ENCODE measurements at places on chromosomes 1 and 21.
A peak's percentile ranks its signal among the peaks of the same experiment; 100 is the strongest.

GRCh38 chr1:8423692-8424538 is 106.0 kb downstream of the SLC45A1 start:
- DNase-seq: no peak

DNA sequence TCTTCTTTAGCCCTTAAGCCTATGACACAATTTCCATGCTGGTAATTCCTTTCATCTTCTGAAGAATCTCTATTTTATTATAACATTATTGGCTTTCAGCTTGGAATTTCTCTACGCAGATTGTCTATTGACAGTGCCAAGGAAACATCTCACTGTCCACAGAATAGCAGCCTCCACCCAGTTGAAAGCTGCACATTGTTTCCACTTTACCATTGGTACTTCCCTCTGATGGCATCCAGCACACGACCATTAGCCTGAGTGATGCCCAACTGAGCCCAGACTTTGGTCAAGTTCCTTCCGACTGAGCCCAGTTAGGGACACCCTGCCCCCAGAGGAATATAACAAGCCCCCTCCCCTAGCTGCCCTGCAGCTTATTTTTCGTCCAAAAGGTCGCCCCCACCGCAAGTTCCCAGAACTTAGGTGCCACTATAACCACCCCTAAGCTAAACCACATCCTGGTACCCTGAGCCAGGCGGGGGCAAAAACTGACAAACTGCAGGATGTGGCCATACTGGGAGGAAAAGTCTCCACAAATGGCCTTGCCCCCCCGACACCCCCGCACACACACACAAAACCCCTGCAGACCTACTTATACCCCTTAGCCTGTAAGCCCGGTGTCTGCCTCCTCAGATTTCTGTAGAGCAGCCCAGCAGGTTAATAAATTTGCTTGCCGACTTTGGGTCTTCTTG is 13.2 kb downstream of the GBP5 start:
- DNase-seq: no peak

DNA sequence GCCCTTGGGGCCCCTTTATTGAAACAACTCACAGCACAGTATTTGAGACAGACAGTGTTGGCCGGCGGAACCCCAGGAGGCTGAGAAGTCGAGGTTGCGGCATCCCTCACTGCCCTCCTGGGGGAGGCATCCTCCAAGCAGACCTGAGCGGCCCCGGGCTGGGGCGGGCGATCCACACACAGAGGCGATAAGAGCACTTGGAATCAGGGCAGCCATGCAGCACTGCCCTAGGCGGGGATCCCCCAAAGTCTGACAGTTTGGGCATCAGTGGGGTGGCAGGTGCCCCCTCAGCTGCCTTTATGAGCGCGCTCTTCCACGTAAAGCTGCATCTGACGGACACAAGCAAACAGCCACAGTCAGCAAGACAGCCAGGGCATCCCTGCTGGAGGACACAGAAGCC is 6.5 kb downstream of the MAD2L2 start:
- DNase-seq: no peak

DNA sequence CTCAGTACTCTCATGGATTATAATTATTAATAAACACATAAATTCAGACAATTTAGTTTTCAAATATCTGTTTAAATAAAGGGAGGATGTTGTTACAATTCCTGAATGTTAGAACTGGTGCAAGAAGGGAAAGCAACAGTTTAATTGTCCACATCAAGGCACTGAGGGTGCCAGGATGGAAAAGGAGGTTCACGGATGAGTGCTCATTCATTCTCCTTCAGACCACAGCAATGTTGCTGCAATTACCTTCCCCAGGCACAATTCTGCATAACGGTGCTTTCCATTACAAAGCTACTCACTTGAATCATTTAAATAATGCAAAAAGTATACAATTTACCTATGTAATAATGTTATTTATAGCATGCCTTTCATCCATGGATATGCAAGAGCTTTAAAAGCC is 52.3 kb upstream of the COG2 start:
- no peak for DNase-seq

GRCh38 chr1:175618559-175618958 is 124.8 kb downstream of the TNR start:
- no peak for DNase-seq

- DNase-seq: no peak
These were observed 88.3 kb upstream of the NGF start for GRCh38 chr1:115426231-115426771.

- no peak for DNase-seq
These were observed 1.4 kb downstream of the PPP2R5A start for GRCh38 chr1:212286556-212287131.

DNA sequence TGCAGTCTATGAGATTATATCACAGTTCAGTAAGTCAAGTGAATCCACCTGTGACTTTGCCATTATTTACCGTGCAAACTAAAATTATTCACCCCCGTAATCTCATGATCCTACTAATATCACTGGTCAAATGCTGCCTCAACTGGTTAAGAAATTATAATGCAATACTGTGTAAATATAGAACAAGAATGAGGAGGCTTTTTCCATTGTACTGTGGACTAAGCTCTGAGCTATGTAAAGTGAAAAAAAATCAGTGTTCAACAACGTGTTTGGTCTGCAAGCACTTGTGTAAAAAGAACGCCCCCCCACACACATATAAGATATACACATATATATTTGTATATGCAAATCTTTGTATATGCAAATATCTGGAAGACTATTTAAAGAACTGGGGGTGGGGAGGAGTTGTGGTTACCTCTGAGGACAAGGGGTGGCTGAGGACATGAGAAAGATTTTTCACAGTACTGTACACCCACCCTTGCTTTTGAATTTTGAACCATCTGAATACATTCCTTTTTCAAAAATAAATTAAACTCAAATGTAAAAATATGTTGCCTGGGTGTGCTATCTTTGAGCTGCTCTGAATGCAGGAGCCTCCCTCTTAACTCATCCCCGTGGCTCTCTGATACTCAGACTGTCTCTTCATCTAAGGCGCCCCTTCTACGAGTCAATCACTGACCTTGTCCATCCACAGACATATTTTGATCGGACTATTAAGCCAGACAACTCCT is 57.0 kb downstream of the PTP4A2 start:
- no peak for DNase-seq

DNA sequence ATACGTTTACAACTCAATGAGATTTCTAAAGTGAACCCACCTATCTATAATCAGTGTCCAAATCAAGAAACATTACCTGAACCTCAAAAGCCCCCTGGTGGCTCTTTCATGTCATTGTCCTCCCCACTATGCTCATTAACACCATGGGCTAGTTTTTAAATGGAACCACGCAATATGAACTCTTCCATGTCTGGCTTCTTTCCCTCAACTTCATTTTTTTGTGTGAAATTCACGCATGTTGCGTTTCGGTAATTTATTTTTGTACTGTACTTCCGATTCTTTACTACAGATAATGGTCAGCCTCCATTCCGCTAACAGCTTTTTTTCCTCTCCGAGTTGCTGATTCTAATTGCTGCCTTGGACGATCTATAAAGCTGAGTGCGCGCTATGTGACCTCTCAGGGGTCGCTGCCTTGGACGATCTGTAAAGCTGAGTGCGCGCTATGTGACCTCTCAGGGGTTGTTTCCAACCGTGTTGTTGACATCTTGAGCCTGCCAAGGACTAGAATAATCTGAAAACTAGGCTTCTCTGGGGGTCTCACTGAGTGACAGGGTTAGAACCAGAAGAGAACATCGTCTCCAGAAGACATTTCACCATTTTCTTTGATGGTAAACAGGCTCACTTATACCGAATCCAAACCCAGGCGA is 1.1 kb upstream of the CACYBP start:
- DNase-seq: peak; percentile 62

DNA sequence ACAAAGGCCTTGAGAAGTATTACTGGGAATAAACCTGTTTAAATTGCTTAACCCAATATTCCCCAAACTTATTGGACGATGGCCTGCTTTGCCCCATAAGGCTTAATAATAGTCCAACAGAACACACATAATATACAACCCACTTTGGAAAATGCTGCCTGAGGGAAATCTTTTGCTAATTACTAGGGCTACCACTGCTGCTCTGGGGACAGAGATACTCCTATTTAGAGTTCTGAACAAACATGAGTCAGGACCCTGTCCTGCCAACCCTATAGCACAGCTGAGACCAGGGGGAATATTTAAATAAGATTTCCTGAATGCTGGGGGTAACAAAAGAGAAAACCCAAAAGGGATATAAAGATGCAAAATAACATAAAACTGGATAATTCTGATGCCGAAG is 139.1 kb downstream of the BRINP2 start:
- no peak for DNase-seq

DNA sequence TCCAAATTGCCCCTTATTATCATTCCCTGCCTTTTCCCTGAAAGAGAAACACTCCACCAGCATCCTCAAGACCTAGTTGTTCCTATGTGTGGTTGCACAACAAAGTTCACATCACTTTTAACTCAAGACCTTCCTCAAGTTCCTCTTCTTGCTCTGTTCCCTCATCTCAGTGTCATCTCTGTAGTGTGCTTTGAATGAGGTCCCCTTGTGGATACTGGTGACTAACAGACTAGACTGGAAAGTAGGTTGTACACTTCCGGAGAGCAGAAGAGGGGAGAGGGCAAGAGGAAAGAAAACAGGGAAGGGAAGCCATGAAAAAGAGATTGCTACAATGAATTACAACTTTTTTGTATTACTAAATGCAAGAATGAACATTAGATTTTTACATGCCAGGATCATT is 853.8 kb downstream of the USP25 start:
- DNase-seq: no peak

- no peak for DNase-seq
These were observed 150.9 kb downstream of the ZC3H11B start for GRCh38 chr1:219461981-219462400.

DNA sequence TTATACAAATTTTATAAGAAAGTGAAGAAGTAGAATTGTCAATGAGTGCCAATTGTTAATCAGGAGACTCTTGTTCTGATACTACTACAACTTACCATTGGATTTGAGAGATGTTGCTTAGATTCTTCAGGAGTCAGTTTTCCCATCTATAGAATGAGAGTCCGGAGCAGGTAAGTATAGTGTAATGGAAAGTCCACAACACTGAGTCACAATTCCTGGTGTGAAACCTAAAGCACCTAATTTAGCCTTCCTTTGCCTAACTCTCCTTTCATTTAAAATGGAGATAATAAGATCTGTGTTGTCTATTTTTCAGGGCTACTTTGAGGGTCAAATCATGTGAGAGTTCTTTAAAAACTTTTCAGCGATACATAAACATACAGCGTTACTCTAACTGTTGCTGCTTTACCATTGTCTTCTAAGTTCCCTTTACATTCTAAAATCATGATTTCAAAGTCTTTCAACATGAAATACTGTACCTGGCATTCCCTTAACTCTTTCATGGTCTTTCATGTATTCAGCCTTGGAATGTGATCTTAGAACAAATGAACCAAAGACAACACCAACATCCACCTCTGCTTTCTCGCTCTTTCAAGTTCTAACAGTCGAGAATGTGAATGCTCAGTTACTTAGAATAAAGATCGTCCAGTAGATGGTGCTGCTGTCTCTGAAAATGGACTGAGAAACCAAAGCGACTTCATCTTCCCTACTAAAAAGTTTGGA is 90.9 kb downstream of the SLC30A10 start:
- no peak for DNase-seq

DNA sequence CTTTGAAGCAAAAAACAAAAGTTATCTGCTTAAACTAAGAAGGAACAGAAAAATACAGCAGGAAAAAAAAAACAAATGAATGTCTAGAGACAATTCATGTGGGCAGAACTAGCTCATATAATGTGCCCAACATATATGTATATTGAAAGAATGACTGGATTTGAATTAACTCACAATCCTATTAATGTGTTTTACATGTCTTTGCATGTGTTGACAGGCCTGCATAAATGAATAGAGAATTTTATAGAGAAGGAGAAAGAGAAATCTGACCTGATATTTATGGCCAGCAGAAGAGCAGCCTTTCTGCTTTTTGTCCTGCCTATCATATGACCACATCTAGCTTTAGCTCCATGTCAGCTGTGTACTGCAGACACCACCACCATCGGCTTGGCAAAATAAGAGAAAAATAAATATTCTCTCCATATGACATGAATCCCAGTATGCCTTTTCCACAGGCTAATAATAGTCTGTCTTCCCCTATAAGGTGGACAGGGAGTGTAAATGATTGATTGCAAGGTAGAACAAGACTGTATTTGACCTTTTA is 171.5 kb upstream of the PALMD start:
- no peak for DNase-seq

- no peak for DNase-seq
These were observed 18.4 kb downstream of the JUN start for GRCh38 chr1:58765441-58765840.

DNA sequence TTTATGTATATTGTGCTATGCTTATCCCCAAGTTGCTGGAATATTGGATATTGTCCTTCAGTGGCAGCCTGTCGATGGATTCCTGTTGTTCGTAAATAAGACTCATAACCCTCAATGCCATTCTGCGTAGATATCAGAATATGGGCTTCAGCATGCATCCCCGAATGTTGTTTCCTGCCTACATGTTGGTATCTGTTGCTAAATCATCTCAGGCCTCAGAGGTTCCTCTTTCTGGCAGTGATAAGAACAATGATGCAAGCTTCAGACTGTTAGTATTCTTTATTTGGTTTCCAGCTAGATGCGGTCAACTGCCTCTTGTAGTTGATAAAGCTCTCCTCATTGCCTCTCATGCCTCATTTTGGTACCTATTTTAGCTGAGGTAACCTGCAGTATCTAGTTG is 2082.6 kb downstream of the MRPL39 start:
- no peak for DNase-seq

DNA sequence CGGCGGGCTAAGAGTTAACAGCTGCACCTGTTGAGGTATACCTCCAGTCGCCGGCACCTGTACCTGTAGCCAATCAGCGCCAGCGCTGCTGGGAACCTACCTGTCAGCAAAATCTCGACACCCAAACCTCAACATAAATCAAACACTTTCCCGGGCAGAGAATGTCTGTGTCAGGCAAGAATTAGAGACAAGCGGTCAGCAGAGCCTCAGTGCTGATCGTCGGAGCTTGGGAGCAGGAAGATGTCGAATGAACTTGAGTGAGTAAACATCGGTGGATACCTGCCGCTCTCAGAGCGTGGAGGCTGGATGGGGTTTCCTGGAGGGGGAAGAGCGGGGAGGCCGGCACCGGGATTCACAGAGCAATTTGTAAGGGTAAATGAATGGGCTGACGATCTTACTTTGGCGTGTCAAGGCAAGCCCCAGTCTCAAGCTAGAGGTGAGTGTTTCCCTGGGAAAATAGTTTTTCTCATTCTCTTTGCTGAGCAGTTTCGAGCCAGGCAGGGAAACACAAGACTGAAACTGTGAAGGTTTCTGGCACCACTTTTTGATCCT is at the start of gene GRHL3:
TSS of gene GRHL3 (plus strand) at position 46 of the 552 bp plus-strand sequence. CDS start at position 241, 195 bp downstream.
- peak; percentile 95 for DNase-seq

DNA sequence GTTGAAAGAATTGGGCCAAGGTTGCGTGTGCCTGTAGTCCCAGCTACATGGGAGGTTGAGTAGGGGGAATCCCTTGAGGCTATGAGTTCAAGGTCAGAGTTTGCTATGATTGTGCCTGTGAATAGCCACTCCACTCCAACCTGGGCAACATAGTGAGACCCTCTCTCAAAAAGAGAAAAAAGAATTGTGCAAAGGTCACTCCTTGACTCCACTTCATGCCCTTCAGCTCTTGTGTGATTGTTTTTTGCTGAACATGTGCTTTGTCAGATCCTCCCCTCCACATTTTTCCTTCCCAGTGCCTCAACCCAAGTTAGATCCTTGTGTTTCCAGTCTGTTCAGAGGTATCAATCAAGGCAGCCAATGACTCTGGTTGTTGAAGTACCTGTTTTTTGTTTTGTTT is 8.5 kb downstream of the TXNIP start:
- DNase-seq: no peak

- DNase-seq: no peak
These were observed 176.0 kb downstream of the PLPP3 start for GRCh38 chr1:56403321-56403720.

GRCh38 chr1:242030071-242030470 is 31.2 kb upstream of the MAP1LC3C start:
- DNase-seq: no peak
